Aortic smooth muscle cell (primary cell): ENCODE measurements at places on chromosomes 13 and 19. TPM values are rescaled to one million over a fixed set of nuclear protein-coding genes. Genes with fewer than 3 reads are reported as not detected.

YJEFN3 gene
- 0.13 and 0.44 TPM in 2 replicates for total RNA-seq

MADCAM1 gene
- 0.06 TPM in 1 of 2 replicates, not detected in the other for total RNA-seq

SMIM44 gene
- total RNA-seq = not detected in 2 replicates

BEST2 gene
- not detected in 2 replicates for total RNA-seq

LSM14A gene
- 75.6 and 94.3 TPM in 2 replicates for total RNA-seq

MBNL2 gene
- total RNA-seq = 50.5 and 64.5 TPM in 2 replicates

CPT1C gene
- 10.4 and 21.8 TPM in 2 replicates for total RNA-seq

LRFN3 gene
- 1.5 and 2.4 TPM in 2 replicates for total RNA-seq

CILP2 gene
- under 0.01 TPM in 2 replicates for total RNA-seq

CEACAM4 gene
- not detected in 2 replicates for total RNA-seq
